ENCODE measurements at places on chromosomes 2 and 18. TPM values are rescaled to one million over a fixed set of nuclear protein-coding genes. Genes with fewer than 3 reads are reported as not detected.

- no peak for DNase-seq
Observed at GRCh38 chr18:45174629-45175136, 440.6 kb upstream of the SLC14A2 start.

GRCh38 chr2:86372133-86372532, 34.7 kb upstream of the REEP1 start:
- DNase-seq = no peak

GRCh38 chr2:238231251-238231793, 8.5 kb downstream of the HES6 start:
- peak; percentile 95 for DNase-seq

DNA sequence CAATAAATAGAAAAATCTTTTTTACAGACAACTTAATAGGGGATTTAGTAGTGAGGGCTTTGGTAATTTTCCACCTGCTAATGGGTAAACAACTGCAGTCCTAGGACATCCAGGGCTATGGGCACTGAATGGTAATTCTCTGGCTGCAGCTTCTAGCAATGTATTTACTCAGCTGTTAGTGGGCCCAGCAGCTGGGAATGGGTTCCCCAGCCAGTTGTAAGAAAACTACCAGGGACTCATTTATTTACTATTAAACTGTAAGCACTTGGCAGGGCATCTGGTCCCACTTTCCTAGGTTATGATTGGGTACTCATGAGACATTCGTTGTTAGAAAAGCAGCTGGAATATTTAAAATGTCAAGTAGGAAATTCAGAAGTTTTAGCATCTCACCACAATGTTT, 363.8 kb upstream of the TRIB2 start:
- DNase-seq = no peak

DNA sequence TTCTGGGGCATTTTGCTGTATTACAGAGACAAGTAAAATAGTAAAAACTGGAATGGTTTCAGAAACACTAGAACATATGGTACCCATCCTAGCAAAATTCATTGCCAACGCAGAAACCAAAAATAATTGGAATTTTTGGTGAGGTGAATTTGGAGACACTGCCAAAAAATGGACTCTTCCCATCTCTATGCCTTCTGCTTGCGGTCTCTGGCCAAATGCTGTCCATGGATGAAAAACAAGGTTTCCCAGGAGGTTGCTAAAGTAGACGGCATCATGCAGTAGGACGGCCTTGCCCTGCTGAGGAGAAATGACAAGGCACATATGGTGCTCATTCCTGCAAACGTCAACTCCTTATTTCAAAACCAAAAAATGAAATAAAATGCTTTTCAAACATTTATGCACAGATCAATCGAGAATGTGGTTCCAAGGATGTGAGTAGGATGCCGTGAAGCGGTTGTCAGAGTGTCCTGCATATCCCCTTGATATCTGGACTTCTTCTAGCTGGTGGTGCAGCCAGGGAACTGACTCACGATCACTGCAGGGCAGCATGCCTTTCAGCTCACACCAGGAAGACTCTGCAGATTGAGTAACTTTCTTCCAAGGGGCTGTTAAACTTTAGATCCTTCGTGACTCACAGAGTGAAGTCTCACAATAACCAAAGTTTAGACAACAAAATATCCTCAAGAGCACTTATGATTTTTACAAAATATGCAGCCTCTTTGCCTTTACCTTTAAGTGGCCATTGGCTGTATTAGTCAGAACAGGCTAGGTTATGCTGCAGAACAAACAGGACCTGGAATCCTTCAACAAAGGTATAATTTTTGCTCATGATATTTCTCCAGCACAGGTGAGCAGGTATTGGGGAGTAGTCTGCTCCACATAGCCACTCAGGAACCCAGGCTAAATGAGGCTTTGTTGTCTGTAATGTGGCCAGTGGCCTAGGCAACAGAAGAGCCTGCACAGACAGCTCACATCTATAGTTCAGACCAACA, 149.4 kb upstream of the NDUFV2 start:
- no peak for DNase-seq

DNA sequence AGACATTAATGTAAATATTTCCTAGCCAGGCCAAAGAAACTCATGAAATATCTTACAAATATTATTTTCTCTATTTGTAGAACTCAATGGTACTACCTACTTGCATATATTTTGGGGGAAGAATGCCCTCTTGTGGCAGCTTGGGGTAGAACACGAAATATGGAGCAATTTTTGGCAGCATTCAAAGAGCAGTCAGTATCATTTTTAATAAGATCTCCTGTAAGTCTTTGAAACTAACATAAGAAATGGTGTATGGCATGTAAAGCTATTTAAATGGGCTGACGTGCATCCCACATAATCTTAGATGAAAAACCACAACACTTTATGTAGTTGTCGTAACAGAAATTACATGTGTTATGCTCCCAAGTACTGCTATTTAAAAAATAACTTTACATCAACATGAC, 62.3 kb upstream of the CCDC195 start:
- peak; percentile 87 for DNase-seq

GRCh38 chr2:204691911-204692510, 146.7 kb downstream of the PARD3B start:
- peak; percentile 74 for DNase-seq

DNA sequence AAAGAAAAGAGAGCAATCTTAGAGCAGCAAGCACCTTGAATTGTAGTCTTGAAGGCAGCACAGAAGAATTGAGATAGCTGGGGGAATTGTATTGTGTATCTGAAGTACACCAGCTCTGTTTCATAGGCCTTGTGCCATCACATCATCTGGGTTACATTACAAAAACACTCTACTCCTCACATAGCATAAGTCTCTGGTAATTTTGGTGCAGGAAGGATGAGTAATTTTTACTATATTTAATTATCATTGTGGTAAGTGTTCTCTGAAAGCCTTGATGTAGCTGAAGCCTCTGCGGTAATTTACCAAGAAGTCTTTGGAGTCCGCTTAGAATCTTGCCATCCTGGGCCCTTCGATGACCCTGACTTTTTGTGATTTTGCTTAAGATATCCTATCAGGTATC, 291.1 kb downstream of the ARHGAP15 start:
- DNase-seq = no peak

Gene MERTK
- 0.63 TPM for total RNA-seq

Gene POTEC
- not detected for total RNA-seq

Gene MC4R
- total RNA-seq = not detected
